ENCODE measurements at places on chromosomes 1 and 21.

GRCh38 chr1:25257196-25257595 lies 9.9 kb upstream of the RSRP1 start:
- no peak for DNase-seq

- no peak for DNase-seq
These were observed 45.3 kb upstream of the RGS1 start for GRCh38 chr1:192530254-192530653.

GRCh38 chr1:241171991-241172390 lies 185.0 kb downstream of the RGS7 start:
- DNase-seq = peak; percentile 14

DNA sequence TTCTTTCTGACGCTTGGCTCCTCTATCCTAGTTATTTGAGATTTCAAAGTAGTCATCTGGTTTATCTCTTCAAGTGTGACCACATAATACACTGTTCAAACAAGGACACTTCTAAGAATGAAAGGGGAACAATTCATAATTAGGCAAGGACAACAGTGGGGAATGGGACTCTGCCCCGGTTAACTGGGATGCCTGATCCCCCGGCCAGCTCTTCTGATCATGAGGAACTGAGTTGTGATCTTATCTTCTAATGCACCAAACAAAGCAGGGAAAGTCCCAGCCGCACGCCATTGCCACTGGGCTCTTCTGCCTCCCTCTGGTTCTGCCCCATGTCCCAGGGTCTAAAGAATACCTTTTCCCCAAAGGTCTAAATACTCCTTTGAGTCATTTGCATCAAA lies 158.2 kb upstream of the IRF2BP2 start:
- DNase-seq = no peak

DNA sequence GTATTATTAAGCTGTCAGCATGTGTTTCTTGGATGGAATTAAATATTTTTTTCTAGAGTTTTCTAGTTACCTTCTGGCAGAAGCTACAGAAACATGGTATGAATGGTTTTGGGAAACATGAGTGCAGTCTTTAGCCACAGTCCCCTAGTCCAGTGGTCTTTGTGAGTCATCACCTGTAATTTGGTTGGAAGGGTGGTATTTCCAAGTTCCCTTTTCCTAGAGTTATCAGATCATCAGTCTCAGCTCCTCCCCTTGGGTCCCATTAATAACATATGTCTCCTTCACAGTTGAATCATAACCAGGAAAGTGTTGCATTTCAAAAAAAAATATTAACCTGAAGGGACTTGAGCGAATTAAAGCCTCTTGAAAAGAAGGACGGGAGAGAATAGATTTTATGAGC lies 27.0 kb downstream of the ELAVL4 start:
- DNase-seq = no peak

Data from stomach (tissue), 19 donors.